ENCODE measurements at places on chromosomes 1 and 21.
A peak's percentile ranks its signal among the peaks of the same experiment; 100 is the strongest.

- DNase-seq: no peak
These were observed 15.1 kb upstream of the B3GALT5 start for GRCh38 chr21:39597595-39597994.

- DNase-seq: peak; percentile 46
These were observed 94.2 kb downstream of the KCNK1 start for GRCh38 chr1:233707880-233708815.

- peak; percentile 34 for DNase-seq
These were observed 49.1 kb downstream of the TRABD2B start for GRCh38 chr1:47948126-47948525.

GRCh38 chr21:27681841-27682240 is 715.0 kb upstream of the ADAMTS5 start:
- peak; percentile 34 for DNase-seq

GRCh38 chr21:33290441-33290840 is 24.3 kb downstream of the IL10RB start:
- DNase-seq: no peak

DNA sequence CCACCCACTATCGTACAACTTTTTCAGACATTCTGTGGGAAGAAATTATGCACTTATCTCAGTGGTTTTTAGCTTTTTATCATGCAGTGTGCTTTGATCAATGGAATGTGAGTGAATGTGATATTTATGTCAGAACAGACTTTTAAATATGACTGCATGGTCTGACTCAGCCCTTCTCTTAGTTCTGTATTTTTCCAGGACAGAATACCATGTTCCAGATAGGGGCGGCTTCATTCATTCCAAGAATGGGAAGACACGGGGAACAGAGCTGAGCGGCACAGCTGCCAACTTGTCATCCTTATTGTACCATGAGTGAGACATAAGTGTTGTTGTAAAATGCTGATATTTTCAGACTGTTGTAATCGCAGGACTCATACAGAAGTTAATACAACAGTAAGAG is 214.6 kb upstream of the NCAM2 start:
- no peak for DNase-seq

DNA sequence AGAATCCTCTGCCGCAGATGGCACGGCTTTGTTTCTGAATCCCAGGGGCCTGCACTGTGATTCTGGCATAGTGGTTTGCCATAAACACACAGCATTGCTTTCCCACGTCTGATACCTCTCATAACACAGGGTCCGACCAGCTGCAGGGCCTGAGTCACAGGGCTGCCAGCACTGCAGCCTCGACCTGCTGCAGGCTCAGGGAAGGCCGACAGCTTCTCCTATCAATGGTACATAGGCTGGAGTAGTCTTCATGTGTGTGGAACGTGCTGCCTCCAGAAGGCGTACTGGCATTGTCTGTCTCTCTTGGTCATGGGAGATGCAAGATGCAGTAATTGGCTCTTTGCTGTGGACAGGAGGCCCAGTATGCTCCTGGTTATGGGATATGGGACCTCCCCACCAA is 53.5 kb upstream of the PDE9A start:
- DNase-seq: no peak

- DNase-seq: no peak
These were observed 352.3 kb upstream of the FMN2 start for GRCh38 chr1:239739375-239739774.

DNA sequence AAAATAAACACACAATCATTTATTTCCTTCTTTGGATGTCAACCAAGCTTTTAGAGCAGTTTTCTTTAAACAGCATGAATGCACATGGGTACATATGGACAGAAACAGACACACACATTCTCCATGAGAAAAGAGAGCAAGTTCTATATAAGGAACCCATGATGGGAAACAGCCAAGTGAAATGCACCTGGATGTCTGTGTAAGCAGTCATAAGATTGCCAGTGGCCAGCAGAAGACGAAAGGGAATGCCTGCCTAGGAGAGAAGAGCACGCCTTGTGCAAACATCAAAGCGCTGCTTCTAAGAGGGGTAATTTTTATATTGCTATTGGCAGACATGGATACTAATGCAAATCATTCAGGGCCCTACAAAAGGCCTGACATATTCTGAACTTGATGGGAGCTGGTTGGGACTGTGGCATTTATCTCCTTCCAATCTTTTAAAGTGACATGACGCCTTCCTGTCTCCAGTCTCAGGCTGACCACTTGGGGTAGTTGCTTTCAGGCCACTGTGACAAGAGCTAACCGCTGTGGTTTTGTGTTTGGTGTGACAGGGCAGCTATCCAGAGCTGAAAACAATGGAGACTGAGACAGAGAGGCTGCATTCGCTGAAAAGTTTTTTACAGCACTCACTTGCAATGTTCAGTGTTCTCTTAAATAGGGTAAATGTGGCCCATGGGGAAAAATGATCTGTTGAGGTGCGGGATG is 75.0 kb upstream of the DPT start:
- no peak for DNase-seq

DNA sequence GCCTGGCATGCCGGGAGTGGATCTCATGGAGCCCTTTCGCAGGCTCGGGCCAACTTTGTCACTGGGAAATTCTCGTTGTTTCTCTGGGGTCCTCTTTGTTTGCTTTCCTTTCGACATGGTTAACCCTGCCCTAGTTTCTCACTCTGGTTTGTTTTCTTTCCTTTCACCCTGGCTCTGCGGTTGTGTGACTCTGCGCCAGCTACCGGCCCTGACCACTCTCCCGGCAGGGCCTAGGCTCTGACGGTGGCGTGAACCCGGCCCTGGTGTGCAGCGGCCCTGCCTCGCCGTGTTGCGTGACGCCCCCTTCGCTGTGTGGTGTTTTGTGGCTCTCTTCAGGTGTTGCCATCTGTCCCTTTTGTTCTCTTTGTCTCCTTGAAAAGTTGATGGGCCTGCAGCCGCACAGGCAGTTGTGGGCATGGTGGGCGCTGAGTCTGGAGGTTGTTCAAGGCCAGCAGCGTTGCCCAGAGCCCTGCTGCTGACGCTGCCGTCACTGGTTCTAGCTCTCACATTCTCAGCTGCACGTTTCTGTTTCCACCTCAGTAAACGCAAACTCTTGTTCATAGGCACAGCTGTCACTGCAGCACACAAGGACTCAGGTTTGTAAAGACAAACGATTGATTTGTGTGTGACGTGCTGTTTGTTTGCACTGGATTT is 64.6 kb upstream of the DIP2A start:
- DNase-seq: no peak

- DNase-seq: peak; percentile 98
These were observed at the start of the genes DNAI4 and MIER1 for GRCh38 chr1:66924756-66925557. TSS of gene DNAI4 (minus strand) at chr1:66924856. CDS start at chr1:66924831, 25 bp downstream. TSS of gene MIER1 (plus strand) at chr1:66924990. CDS start at chr1:66925029, 39 bp downstream.

DNA sequence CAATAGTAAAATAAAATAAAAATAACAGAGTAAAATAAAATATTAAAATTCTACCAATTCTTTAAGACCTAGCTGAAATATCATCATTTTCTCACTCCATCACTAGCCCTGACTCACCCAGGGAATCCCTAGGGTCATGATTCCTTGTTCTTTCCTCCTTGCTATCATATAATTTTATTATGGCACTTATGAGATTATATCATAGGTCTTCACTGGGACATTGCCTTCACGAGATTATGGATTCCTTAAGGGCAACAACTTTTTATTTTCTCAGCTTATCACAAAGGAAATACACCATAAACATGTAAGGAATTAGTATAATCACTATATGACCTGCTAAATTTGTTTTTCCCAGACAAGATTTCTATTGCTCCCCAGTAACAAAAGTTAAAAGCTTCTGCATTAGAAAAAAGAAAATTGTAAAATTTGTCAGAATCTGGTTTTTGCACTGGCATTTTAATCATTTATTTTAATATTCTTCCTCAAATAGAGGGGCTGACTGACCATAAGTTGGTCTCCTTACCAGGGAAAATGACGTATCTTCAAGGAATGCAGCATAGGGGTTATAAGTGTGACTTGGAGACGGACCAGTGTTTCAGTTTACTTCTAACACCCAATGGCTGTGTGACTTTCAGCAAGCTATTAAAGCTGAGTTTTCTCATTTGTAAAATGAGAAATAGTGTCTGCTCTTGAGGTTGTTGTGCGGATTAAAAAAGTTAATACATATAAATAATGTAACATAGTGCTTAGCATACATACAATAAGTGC is 8.8 kb upstream of the CLCA4 start:
- no peak for DNase-seq

DNA sequence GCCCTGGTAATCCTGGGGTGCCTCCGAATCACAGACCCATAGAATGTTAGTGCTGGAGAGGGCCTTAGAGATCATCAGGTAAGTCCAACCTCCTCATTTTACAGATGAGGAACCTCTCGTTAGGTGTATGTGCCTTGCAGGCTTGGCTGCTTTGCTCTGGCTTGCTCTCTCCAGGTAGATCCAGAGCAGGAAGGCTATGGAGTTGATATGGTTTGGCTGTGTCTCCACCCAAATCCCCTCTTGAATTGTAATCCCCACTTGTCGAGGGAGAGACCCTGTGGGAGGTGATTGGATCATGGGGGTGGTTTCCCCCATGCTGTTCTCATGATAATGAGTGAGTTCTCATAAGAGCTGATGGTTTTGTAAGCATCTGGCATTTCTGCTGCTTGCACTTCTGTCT is 186.0 kb upstream of the PLXNA2 start:
- no peak for DNase-seq

All from epithelial cell of esophagus (primary cell).